ENCODE measurements at places on chromosomes 12 and 14.

DNA sequence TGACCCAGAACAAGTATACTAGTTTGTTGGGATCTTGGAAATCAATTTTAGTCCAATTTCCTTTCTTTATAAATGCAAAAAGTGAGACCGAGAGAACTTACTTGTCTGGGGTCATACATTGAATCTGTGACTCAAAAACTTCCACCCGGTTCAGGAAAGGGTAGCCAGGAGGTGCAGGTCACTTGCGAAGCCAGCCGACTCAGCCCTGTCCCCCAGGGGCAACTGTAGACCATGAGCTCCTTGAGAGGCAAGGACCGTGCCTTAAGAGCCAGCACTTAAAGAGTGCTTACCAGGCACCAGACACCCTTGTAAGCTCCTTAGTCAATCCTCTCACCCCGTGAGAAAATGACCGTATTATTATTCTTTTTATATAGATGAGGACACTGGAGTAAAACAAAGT lies 505 bp upstream of the BCDIN3D start:
- DNase-seq = no peak

- DNase-seq = no peak
Observed at GRCh38 chr14:21454843-21455544, 929 bp downstream of the CHD8 start.

DNA sequence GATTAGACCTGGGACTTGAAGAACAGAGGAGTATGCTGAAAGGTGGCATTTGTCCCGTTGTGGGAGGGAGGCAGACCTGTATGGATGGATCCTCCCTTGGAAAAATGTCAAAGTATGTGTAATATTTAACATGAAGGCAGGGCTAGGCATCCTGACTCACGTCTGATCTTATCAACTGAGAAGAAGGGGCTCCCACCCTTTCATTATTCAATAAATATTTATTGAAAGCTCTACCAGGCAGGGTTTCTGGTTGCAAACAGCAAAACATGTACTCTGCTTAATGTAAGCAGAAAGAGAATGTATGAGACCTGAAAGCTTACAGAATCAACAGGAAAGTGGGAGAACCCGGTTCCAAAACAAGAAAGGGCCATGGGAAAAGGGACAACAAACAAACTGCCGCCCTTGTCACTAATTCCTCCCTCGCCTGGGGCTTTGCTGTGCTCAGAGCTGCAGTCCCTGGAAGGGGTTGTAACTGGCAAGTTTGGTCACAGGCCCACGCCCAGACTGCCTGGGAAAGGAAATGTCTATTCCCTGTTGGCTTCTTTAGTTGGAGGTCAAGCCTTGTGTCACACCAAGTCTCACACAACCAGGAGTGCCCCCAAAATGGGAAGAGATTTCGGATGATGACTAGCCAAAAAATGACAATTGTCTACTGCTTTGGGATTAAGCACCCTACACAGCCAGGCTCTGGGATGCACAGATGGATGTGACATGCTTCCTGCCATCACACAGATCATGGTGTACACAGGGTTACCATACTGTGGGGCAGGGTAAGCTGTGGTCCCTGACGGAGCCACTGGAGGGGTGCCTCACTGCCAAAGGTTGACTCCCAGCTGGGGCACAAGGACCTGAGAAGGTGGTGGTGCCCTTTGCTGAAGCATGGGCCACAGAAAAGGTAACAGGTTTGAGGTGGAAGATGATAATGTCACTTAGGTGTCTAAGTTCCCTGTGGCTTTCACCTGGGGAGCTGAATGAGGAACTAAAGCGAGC lies 36.8 kb downstream of the RAB35 start:
- no peak for DNase-seq

DNA sequence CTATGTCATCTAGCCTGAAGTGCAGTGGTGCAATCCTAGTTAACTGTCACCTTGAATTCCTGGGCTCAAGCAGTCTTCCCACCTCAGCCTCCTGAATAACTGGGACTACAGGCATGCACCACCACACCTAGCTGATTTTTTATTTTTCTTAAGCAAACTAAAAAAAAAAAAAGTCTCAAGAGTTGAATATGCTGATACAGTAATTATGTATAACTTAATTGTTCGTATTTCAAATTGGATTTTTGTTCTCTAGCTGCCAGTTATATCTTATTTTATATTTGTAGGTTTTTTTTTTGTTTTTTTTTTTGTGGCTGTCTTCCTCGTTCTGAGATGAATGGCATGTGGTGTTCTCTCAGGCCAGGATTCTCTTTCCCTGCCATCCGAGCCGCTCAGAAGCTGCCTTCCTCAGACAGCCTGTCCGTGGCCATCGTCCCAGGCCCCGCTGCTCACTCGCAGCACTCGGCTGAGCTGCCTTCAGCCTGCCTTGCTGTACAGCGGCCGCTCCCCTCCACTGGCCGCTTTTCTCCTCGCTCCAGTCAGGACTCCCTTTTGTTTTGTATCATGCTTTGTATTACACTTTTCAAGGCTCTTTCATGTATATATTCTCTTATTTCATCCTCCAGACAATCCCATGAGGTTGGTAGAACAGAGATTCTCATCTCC lies 53.3 kb downstream of the WDR20 start:
- no peak for DNase-seq

DNA sequence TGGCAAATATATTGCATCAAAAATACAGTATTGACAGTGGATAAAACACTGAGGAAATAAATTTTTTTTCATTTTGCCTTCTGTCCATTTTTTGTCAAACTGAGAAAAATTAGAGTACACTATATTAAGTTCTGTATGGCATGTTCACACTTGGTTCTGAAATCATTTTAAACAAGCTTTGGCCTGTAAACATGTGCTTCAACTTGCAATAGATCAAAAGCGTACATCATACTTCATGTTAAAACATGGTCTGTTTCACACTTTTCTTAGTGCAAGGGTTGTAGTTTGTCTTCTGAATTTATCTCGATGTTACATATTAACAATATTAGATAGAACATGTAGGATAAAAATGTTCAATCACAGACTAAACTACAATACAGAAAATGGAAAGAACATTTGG lies 208.0 kb downstream of the PCNX1 start:
- no peak for DNase-seq

- peak; percentile 86 for DNase-seq
Observed at GRCh38 chr14:23057757-23058653, 685 bp upstream of the CDH24 start.

- DNase-seq = no peak
Observed at GRCh38 chr12:37720846-37721245, 595.7 kb upstream of the ALG10B start.

GRCh38 chr12:111314953-111315539 lies 53.8 kb downstream of the PHETA1 start:
- no peak for DNase-seq

- DNase-seq = no peak
Observed at GRCh38 chr14:74705613-74706500, 7.0 kb downstream of the AREL1 start.

DNA sequence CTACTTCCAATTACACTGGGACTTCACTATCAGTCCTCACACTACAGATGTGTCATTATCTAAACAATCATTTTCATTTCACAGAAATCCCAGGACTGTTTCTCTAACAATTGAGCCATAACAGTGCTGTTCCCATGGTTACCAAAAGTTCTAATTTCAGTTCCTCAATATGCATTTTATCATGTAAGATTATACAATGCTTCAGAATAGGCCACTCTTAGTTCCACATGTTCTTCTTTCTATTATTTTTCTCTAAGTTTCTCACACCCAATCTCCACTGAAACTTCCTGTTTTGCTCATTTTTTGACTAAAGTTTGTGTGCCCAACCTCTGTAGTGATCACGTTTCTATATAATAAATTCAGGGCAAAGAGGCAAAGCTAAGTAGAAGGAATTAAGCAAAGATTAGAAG lies 185.8 kb downstream of the DUSP6 start:
- DNase-seq = no peak

DNA sequence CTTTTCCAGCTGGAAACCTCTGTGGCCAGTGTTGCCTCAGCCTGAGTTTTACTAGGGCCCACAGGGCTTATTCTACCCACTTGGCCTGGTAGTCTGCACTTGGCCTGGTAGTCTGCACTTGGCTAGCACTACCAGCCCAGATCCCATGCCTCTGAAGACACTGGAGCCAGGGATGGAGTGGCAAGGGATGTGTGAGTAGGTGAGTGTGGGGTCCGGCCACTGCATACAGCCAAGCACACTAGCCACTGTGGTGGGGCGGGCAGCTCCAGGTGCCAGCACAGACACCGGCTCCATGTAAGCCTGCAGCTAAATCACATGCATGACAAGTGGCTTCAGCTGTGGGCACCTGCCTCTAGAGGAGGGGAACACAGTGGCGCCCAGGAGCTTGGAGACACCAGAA lies 63.4 kb upstream of the NAV3 start:
- DNase-seq = no peak

GRCh38 chr12:22624548-22624869 lies 462 bp upstream of the ETNK1 start:
- DNase-seq = no peak

GRCh38 chr14:39666386-39666785 lies 234.2 kb upstream of the FBXO33 start:
- DNase-seq = no peak

- no peak for DNase-seq
Observed at GRCh38 chr14:30016002-30016401, 88.4 kb upstream of the PRKD1 start.

- no peak for DNase-seq
Observed at GRCh38 chr14:37168721-37169120, 3.7 kb downstream of the SLC25A21 start.

GRCh38 chr14:96016501-96017160 lies 22.5 kb upstream of the C14orf132 start:
- DNase-seq = no peak

DNA sequence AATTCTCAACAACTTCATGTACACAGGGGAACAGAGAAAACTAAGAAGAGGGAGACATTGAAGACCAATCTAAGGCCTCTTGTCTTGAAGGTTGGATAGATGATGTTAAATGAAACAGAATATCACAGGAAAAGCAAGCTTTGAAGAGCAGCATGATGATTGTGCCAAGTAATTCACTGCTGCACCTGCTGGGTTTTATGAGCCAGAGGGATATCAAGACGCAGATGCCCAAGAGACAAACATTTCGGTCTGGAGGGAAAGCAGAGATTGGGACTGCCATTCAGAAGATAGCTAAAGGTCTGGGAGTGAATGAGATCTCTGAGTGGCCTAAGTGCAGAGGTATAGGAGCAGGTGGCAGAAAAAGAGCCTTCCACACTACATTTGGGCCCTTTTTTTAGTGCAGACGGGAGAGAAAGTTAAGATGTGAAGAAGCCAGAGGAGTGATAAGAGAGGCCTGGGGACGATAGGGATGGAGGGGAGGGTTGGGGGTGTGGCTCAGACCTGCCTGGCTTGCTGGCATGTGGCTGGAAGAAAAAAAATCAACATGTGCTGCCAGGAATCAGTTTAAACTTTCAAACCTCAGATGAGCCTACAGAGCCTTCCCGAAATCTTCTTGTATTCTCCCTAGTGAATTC lies 200.6 kb downstream of the AEBP2 start:
- no peak for DNase-seq
